MM.1S (cell line): ENCODE measurements at places on chromosomes 5 and 9.

GRCh38 chr9:86598411-86599239 lies 244.4 kb upstream of the TUT7 start:
- DNase-seq: no peak
- H3K4me1 ChIP-seq: no peaks in the 10 kb centered on the region
- H3K27ac ChIP-seq: no peak overlapping the region
- no peaks in the 10 kb centered on the region for H3K27me3 ChIP-seq
- H3K4me3 ChIP-seq: no peak overlapping the region

- H3K27me3 ChIP-seq: peaks cover 54% of the 10 kb centered on the region
- no peaks in the 10 kb centered on the region for H3K36me3 ChIP-seq
- DNase-seq: no peak
- no peak overlapping the region for H3K4me3 ChIP-seq
- no peak overlapping the region for H3K27ac ChIP-seq
- H3K4me1 ChIP-seq: no peaks in the 10 kb centered on the region
These were observed 160.9 kb upstream of the MVB12B start for GRCh38 chr9:126165755-126166154.

DNA sequence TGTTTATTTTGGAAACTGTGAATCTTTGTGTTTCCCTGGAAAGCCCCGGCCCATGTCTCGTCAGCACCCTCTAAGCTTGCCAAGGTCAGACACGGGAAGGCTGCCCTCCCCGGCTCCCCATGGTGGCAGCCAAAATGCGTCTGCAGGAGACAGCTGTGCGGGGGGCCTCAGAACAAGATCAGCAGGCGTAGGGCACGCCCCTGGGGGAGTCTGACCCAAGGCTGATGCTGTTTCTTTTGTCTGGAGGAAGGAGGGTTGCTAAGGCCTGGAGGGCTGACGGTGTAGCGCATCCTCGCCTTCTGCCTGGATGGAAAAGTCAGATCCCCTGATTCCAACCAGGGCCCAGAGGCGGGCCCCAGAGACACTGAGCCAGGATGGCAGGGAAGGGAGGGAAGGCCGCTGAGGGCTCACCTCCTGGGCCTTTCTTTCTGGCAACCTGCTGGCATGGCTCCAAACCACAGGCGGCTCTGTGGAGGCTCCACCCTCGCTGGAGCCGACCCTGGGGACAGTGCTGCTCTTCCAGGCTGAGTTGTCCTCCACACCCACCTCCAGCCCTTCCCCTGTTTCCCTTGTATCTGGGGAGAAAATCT lies 57.2 kb downstream of the OLFM1 start:
- H3K4me3 ChIP-seq: no peak overlapping the region
- no peaks in the 10 kb centered on the region for H3K36me3 ChIP-seq
- no peak overlapping the region for H3K27ac ChIP-seq
- DNase-seq: no peak

- no peak overlapping the region for H3K4me3 ChIP-seq
- H3K27me3 ChIP-seq: no peaks in the 10 kb centered on the region
- H3K4me1 ChIP-seq: no peaks in the 10 kb centered on the region
- no peak for DNase-seq
These were observed 24.4 kb upstream of the ICE1 start for GRCh38 chr5:5398071-5398470.

GRCh38 chr5:15384581-15384980 lies 115.4 kb upstream of the FBXL7 start:
- no peak overlapping the region for H3K27ac ChIP-seq
- no peaks in the 10 kb centered on the region for H3K4me1 ChIP-seq
- H3K27me3 ChIP-seq: no peaks in the 10 kb centered on the region; the same call in 1 of the 2 replicates
- H3K36me3 ChIP-seq: no peaks in the 10 kb centered on the region
